ENCODE measurements at places on chromosomes 5 and 9.

DNA sequence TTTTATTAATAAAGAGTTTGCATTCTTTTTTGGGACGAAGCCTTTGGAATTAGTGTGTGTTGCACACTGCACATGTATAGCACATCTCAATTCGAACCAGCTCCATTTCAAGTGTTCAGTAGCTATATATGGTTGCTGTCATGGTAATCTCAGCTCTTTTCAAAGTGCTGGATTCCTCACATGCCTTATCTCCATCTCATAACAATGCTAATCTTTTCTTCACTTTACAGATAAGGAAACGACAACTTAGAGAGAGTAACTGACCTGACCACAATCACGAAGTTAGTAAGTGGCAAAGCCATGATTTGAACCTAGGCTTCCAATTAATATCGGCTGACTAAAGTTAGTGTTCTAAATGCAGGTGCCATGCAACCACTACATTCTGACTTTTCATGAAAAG lies 204.8 kb upstream of the RASEF start:
- no peak for DNase-seq

DNA sequence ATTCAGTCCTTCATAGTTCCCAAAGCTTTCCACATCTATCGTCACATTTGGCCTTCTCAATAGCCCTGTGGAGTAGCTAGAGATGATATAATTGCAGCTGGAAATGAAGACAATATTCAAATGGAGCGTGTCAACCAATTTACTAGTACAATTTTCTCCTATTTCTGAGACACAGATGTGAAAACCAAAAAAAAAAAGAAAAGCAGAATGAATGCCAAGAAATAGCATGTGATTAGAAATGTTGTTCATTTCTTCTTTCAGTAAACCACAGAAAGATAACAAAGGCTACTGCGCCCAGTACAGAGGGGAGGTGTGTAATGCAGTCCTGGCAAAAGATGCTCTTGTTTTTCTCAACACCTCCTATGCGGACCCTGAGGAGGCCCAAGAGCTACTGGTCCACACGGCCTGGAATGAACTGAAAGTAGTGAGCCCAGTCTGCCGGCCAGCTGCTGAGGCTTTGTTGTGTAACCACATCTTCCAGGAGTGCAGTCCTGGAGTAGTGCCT lies 99.0 kb downstream of the MUSK start:
- DNase-seq: no peak

GRCh38 chr5:116507051-116507537 lies 67.5 kb downstream of the SEMA6A start:
- no peak for DNase-seq

- no peak for DNase-seq
These were observed 24.8 kb downstream of the EQTN start for GRCh38 chr9:27272103-27272502.

DNA sequence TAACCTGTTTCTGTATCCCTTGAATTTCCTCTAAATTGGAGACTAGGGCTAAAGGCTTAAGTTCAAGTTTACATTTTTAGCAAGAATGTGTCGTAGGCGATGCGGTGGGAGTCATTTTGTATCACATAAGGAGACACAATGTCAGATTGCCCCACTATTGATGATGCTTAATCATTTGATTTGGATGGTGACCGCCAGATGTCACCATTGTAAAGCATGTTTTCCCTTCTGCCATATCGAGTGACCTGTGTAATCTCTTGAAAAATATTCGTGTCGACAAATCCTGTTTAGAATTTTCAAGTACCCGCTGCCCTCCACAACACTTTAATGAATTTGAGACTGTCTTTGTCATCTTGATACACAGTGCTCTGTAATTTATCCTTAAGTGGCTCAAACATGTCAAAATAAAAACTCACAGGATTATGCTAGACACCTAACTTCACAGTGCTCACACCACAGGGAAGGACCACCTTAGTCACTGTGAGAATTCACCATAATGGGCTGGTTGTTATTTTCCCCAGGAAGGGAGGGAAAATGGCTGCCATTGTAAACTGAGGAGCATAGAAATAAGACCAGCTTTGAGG lies 34.5 kb upstream of the SLC46A2 start:
- DNase-seq: no peak

DNA sequence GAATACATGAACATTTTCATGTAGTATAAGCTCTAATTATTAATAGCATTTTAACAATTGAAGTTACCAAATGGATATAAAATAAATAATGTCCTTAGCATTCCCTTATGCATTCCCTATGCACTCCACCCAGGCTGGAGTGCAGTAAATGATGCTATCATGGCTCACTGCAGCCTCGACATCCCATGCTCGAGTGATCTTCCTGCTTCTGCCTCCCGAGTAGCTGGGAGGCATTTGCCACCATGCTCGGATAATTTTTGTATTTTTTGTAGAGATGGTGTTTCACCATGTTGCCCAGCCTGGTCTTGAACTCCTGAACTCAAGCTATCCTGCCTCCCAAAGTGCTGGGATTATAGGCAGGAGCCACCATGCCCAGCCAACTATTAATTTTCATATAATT lies 184.0 kb downstream of the PBX3 start:
- DNase-seq: no peak

- no peak for DNase-seq
These were observed 76.2 kb upstream of the MYO10 start for GRCh38 chr5:17012289-17012688.

DNA sequence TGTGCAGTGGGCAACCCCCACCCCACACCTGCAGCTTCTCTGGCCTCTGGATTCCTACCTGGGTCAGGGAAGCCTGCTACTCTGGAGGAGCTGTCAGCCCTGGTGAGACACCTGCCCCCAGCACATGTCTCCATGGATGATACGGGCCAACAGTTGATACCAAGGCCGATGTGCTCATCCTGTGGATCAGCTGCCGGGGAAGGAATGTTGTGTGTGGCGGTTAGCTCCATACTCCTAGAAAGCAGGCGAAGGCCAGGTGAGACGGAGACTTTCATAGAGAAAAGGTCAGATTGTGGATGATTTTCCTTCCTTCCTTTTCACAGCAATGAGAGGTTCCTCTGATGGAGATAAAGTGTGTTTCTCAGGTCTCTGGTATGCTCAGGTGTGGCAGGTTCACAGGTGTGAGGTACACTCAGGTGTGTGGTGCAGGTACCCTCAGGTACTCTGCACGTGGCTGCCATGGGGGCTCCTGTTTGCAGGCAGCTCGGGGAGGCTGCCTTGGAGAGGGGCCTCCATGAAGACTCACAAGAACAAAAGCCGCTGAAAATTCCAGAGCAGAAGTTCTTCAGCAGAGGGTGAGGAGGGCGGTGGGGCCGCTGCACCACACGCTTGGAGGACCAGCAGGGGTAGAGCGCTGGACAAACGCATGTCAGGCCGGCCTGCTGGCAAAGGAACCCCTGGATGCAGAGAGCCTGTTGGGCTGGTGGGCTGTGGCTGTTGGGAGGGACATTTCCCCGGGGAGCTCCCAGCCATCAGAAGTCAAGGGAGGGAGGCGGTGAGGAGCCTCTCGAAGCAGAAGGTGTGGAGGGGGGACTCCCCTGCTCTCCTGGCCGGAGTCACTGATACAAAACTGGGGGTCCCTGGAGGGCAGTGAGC lies 5.1 kb upstream of the AHRR start:
- no peak for DNase-seq

DNA sequence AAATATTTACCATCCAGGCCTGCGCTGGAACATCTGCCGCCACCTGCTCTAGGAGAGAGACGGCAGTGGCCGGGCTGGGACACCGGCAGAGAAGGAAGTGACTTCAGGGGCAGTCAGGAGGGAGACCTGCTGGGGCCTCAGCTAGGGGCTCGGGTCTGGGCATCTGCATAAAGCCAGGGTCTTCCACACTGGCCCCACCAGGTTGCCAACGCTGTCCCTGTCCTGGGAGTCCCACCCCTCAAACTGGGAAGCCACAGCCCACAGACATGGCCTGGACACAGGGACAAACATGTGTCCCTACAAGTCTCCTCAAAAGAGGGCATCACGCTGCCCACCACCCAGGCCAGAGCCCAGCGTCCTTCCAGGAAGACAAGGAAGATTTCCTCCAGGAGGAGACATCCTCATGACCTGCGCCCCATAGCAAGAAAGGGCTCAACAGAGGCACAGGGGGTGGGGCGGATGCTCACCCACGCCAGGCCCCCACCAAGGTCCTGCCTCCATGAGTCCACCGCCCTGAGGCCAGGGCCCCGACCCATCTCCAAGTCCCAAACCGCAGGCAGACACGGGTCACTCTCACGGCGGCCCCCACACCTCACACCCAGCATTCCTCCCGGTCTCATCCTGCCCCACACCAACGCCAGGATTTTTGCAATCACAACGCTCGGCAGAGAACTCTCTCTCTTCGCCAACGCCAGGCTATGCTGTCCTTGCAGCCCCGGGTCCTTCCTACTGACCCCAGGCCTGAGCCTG lies 9.0 kb downstream of the VAV2 start:
- no peak for DNase-seq

DNA sequence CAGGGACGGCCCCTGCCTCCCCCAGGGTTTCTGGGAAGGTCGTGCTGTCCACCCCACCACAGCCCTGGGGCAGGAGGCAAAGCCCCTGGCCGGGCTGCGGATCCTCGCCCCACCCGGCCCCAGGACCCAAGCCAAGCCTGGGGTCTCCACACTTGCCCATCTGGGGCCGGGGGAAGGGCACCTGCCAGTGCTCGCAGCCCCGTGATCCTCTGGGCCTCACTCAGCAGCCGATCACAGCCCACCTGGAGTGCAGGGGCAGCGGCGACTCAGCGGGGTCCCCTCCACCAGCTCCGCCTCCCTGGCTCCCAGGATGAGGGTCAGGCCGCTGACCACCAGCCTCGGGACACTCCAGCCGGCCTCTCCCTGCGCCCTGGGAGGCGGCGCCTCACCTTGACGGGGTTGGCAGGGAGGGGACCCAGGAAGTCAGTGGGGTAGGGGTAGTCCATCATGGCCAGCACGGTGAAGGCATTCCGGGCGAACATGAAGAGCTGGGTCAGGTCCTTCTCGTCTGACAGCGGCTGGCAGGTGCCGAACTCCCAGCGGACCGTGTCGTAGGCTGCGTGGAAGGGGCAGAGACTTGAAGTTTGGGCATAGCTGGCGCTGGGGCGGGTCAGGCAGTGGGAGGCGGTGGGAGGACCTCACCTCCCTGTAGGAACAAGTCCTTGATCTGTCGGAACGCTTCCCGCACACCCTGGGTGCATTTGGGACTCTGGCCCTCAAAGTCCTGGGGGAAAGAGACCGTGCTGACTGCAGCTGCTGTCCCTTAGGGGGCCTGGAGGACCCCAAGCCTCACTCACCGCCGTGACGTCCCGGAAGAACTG lies 1.8 kb downstream of the DPP7 start:
- DNase-seq: no peak

DNA sequence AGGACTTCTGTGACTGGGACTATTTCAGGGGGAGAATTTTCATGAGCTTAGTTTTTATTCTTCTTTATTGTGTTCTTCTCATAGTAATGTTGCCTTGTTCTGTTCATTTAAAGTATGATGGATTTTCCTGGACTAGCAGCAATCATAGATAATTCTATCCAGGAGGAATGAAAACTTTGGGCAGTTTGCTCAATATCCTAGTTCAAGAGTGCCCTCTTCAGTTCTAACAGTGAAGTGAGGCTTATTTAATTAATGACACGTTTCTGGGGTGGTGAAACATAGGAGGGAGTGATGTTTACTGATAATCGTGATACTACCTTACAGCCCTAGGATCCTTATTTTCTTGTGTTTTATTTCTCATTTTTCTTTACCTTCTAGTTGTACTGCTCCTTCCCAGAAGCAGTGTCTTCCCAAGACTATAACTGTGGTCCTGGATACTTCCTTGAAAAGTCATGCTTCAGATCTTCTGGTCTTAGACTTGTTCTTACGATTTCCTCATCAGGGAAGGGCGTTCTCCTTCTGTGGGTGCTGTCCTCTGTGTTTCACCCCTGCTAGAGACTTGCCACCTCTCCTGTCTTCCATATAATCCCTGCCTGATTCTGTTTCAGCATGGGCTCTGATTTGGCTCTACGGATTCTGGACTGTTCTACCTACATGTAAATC lies 57.4 kb downstream of the CFAP95 start:
- no peak for DNase-seq

- DNase-seq: no peak
These were observed 110.1 kb upstream of the SMIM23 start for GRCh38 chr5:171675511-171675910.

- no peak for DNase-seq
These were observed 227.3 kb upstream of the TBCA start for GRCh38 chr5:78003450-78003849.

- no peak for DNase-seq
These were observed 71.5 kb upstream of the RPS23 start for GRCh38 chr5:82349652-82350051.

GRCh38 chr5:136199408-136199807 lies 6.4 kb upstream of the SMIM32 start:
- DNase-seq: no peak

DNA sequence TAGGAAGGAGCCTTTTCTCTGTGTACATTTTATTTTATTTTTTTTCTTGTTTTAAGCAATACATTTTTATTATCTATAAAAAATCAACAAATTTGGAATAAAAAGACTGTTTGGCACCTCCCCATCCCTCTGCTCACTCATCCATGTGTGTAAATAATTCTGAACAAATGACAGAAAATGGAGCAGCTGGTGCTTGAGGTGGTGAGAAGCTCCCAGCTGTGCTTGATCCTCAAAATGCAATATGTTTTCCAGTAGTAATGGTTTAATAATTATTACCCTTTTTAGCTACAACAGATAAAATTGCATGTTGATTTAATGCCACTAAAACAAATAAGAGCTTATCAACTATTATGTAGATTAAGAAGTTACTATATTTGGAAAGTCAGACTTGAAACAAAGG lies 132.5 kb downstream of the CDH18 start:
- no peak for DNase-seq

DNA sequence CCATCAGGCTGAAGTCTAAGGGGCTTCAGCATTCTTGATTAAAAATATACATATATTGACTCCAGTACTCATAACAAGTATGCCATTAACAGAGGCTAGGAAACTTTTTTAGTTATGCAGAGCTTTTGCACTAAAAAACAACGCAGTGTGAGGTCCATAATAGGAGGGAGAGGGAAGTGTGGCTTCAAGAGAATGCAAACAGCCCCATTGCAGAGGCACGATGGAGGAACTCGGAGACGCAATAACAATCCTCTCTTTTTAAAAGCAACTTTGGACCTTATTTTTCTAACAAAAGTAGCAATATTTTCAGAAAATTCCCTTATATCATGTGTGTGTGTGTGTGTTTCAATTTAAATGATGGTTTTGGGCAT lies 150.0 kb upstream of the PTCH1 start:
- DNase-seq: no peak

GRCh38 chr5:157343842-157344790 lies 78.2 kb downstream of the CYFIP2 start:
- DNase-seq: no peak

- no peak for DNase-seq
These were observed 72.7 kb upstream of the IL33 start for GRCh38 chr9:6142799-6143454.

- DNase-seq: no peak
These were observed 22.2 kb upstream of the MYORG start for GRCh38 chr9:34398875-34399274.

- no peak for DNase-seq
These were observed 135.6 kb downstream of the ICE1 start for GRCh38 chr5:5558102-5558501.

DNA sequence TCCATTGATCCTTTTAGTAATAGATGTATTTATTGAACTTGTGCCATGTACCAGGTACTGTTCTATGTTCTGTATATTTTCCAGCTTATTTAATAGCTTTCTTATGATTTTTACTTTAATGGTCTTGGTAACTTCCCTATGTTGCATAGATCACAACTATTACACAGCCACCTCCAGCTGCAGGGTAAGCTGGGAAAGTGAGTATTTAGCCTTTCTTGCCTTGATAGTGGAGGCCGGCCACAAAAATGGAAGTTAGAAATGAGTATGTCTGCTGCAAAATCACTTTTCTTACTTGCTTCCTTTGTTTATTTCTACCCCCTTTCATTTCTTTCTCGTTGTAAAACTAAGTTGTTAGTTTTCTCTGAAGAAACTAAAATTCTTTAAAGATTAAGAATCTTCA lies 43.1 kb upstream of the ANKDD1B start:
- no peak for DNase-seq

Measured in retinal pigment epithelial cell (primary cell).